ENCODE measurements at places on chromosomes 16 and 17. TPM values are rescaled to one million over a fixed set of nuclear protein-coding genes. Genes with fewer than 3 reads are reported as not detected.

- peak; percentile 2 for DNase-seq
- no peak overlapping the region for H3K4me3 ChIP-seq
- no peaks in the 10 kb centered on the region for H3K36me3 ChIP-seq
- no peaks in the 10 kb centered on the region for H3K27me3 ChIP-seq
- no peak overlapping the region for H3K27ac ChIP-seq
These were observed 93.7 kb downstream of the CA10 start for GRCh38 chr17:52064791-52065211.

GPR139 gene
- not detected for total RNA-seq

GRCh38 chr17:41492771-41493170 lies 3.1 kb upstream of the KRT36 start:
- H3K27me3 ChIP-seq, result no peaks in the 10 kb centered on the region
- H3K27ac ChIP-seq, result no peak overlapping the region
- DNase-seq, result no peak
- H3K4me1 ChIP-seq, result peaks cover 12% of the 10 kb centered on the region
- no peak overlapping the region for H3K4me3 ChIP-seq

DNA sequence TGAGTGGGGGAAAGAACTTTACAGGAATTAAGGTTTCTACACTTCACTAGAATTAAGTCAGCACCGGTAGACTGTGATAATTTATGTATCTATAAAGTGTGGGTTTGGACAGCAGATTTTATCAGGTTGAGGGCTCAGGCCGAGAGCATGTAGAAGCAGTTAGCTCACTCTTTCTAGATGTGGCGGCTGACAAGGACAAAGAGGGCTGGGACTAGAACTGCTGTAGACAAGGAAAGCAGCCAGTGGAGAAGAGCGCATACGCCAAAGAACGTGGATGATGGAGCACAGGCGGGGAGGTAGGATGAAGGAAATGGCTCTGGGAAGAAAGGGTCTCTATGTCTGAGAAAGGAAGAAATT lies 504 bp upstream of the GOSR1 start:
- H3K4me1 ChIP-seq, result peaks cover 18% of the 10 kb centered on the region
- H3K36me3 ChIP-seq, result peaks cover 10% of the 10 kb centered on the region
- H3K27me3 ChIP-seq, result no peaks in the 10 kb centered on the region
- H3K27ac ChIP-seq, result peak overlapping the region; percentile 91
- peak; percentile 58 for DNase-seq
- peak overlapping the region; percentile 87 for H3K4me3 ChIP-seq

CLEC3A gene
- total RNA-seq, result not detected

SENP3 gene
- 82.5 TPM for total RNA-seq

PROCA1 gene
- 0.65 TPM for total RNA-seq

Measured in GM23248 (cell line).